ENCODE measurements at places on chromosomes 13 and 19.

DNA sequence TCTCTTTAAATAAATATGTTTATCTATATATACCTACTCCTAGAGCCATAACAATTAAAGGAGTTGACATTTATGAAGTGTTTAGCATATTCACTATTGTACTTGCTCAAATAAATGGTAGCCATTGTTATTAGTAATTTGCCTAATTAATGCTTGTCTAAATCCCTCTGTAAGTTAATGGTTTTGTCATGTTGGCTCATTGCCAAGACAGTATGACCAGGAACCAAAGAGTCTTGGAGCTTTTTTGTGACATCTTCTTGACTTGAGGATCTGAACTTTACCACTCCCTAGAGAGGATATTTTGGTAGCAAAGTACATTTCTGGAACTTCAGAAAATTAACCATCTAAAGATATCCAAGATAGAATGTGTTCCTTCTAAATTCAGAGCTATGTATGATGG, 15.5 kb downstream of the FRY start:
- no peak for DNase-seq

DNA sequence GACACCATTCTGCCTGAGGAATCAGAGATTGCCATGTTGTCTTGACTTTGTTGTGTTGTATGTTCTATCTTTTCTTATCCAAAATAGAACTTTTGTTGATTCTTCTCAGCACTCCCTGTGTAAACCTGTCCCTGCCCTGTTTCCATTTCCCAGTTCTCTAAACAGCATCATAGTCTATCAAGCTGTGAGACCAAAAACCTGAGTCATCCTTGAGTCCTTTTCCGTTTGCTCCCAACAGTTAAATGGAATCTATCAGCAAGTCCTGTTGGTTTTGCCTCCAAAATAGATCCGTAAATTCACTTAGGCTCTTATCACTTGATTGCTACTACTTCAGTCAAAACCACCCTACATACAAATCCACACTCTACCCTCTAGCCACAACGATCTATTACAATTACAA, 667.1 kb downstream of the PCDH9 start:
- DNase-seq: no peak

DNA sequence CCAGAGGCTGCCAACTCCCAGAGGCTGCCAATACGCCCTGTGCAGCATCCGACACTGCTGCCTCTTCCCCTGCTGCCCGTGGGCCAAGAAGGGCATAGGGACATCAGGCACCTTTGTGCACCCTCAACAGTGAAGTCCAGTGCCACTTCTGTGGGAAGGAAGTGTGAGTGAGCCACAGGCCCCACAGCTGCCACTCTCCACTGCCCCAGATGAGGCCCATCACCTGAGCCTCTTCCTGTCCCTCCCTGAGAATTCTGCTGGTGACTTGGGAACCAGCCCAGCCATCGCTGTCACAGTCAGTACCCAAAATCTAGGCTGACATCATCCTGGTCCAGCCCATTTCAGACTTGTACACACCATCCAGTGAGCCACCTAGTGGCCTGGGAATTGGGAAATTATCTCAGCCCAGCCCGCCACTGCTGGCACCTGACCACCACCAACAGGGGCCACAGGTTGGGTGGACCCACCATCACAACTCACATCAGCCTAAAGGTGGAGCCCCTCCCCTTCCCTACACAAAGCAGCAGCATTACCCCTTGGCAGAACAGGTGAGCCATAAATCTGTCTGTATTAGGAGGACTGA, 733.9 kb upstream of the KLHL1 start:
- DNase-seq: no peak

DNA sequence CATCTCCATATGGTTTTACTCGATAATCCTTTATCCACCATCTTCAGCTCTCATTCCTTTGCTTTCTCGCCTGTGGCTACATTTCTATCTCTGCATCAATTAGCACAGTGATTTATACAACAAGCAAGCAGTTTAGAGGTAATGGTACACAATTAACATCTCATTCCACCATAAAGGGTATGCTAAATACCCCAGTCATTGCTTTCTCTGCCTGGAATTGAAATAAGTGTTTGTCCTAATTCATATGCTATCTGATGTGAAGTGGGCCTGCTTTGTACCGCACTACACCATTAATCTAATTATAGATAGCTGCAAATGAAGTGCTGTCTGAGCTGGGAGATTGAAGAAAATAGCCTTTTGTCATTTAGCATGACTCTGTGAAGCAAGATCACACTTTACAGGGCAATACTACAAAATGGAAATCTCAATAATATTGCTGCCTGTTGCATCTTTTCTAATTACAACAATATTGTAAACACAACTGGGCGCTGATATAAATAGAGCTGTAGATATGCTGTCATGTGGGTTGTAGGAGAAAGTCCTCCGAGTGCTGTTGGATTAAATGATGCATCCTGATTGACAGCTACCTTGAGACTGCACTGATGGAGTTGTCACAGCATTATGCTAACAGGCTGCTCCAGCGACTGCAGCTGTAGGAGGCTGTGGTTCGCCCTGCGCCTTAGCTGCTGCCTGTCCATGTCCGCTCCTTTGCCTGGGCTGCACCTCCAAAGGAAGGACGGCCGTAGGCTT, 78.2 kb downstream of the GGACT start:
- no peak for DNase-seq

DNA sequence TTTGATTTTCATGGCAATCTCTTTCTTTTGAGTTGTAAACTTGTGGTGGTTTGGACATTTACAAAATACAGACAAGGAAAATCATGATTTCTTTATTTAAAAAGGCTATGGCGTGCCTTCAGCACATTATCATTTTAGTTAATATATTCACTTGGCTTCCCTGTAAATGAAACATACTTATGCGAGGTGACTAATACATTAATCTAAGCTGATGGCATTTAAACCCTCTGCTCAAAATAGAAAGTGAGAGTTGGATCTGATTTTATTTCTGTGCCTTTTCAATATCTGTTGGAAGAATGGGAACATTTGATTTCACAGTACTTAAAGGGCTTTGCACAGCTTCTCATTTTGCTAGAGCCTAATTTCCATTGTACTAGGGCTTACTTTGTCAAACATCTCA, 289.8 kb downstream of the MTUS2 start:
- DNase-seq: no peak

DNA sequence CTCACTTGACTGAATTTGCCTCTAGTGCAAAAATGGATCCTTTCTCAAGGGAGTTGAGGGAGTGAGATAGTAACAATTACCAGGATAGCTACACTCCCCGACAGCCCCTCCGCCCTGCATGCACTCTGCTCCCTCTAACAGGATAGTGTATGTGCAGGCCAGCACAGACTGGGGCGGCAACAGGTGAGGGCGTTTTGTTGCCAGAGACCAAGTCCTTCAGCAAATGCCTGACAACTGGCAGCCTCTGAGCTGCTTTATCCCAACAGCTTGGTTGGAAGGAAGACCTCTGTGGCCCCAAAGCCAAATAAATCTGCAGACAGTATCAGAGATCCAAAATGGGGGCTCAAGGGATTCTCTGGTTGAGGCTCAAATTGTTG, 86.6 kb downstream of the SLC7A1 start:
- DNase-seq: no peak

DNA sequence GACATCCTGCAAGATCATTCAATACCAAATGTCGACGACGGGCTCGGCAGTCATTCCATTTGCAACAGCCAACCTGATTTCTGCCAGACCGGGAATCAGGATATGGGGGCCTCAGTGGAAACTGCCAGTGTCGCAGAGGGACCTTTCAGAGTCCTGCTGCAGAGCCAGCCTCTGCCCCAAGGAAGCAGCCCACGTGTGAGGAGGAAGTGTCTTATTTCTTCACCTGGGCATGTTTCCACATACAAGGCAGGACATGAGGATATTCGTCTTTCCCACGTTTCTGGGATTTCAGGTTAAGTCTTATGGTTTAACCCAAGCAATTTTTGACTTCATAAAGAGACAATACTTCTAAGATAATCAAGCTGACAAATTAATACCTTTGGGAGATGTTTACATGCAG, 69.9 kb downstream of the ABCC4 start:
- no peak for DNase-seq

DNA sequence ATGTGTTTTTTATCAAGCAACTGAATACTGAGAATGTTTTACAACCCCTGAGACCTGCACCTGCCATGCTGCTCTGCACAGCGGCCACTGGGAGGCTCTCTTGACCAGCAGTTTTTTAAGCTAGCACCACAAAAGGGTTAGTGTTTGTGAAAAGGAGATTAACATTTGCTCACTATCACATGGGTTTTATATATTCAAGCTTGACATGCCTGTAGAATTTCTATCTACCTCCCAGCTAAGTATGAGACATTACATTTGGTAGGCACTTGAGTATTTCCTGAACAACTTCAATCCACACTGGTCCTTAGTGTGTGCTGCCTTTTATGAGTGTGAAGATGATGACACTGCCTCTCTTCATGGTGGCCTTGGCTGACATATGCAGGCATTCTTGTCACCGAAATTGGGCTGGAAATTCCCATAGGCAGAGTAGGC, 1238.9 kb downstream of the UQCRFS1 start:
- no peak for DNase-seq

- peak; percentile 74 for DNase-seq
Measured at GRCh38 chr19:45640849-45641273, 1.7 kb upstream of the EML2 start.

- no peak for DNase-seq
Measured at GRCh38 chr13:75478659-75479058, 3.3 kb downstream of the TBC1D4 start.

DNA sequence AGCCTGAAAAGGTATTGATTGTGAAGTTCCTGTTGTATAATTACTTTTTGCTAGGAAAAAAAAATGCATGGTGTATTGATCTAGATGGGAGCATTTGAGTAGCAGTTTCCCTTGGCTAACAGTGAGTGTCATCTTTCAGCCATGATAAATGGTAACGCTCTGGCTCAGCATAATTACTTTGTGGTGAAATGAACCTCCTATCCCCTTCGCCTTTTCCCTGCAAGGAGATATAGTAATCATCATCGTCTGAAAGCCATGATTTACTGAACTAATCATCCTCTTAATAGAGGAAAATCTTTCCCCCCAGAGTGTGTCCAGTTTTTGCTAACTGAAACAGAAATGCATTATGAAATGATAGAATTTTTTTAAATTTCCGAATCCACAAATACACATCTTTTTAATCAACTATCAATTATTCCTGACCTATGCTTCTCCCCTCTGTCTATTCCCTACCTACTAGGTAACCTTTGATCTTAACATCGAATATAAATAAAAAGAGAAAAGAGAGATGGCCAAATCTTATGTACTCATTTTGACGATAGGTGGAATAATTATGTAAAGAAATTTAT, 88.7 kb downstream of the MAB21L1 start:
- no peak for DNase-seq

GRCh38 chr13:23322353-23323336, 110.9 kb downstream of the SACS start:
- DNase-seq: peak; percentile 4

GRCh38 chr13:93226623-93227279, at the start of gene GPC6:
TSS of gene GPC6 (plus strand) at chr13:93226807.
- DNase-seq: no peak

GRCh38 chr19:20558571-20558970, 7.0 kb downstream of the ZNF737 start:
- DNase-seq: no peak

DNA sequence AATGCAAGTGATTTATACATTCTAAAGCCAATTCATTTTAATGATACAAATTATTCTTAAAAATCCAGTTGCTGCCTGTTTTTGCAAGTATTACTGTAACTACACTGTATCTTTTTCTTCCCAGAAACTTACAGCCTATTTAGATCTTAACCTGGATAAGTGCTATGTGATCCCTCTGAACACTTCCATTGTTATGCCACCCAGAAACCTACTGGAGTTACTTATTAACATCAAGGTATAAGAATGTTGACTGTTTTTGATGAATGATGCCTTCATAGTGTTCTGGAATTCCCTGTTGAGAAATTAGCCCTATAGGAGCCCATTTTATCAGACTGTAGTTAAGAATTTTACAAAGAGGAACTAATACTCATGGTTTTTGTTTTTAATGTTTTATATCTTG, 25.0 kb downstream of the ITM2B start:
- DNase-seq: no peak

DNA sequence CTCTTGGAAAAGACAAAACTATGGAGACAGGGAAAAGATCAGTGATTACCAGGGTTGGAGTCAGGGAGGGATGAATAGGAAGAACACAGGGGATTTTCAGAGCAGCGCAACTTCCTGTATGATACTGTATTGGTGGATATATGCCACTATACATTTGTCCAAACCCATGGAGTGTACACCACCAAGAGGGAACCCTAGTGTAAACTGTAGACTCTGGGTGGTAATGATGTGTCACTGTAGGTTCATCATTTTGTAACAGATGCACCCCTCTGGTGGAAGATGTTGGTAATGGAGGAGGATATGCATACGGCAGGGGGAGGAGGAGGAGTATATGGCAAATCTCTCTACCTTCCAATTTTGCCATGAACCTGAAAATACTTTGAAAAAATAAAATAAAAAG, 68.1 kb downstream of the UFM1 start:
- no peak for DNase-seq

DNA sequence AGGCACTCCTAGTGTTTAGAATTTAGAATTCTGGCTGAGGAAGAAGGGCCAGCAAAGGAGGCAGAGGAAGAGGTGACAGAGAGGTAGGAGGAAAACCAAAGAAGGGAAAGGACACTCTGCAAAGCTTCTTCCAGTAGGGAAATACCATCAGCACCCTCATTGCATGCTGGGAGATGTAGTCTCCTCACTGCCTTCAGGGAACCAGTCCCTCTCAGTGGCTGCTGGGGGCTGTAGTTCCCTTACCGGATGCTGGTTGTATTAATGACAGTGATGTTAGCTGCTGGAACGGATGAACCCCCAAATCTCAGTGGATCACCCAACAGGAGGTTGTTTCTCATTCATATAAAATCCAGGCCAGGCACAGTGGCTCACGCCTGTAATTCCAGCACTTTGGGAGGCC, 10.1 kb downstream of the GRIN2D start:
- peak; percentile 44 for DNase-seq

GRCh38 chr19:3514930-3515329, 8.8 kb downstream of the FZR1 start:
- no peak for DNase-seq

- peak; percentile 22 for DNase-seq
Measured at GRCh38 chr13:102399791-102400674, 1.8 kb downstream of the FGF14 start.

DNA sequence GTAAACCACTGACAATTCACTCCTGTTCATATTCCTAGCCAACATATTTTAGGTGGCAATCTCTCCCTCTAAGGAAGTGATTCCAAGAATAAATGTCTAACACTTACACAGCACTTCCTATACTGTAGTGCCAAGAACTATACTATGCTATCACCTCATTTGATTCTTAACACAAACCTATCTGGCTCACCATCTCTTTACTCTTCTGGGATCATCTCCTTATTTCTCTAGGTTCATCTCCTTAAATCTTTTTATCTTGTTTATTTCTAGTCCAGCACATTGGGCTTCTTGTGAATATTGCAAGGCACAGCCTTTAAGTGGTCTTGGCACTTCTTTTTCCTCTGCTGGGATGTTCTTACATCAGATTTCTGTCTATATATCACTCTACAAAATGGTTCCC, 366.3 kb downstream of the SLITRK6 start:
- no peak for DNase-seq

- no peak for DNase-seq
Measured at GRCh38 chr13:103557878-103558277, 491.7 kb upstream of the SLC10A2 start.

- DNase-seq: no peak
Measured at GRCh38 chr13:68199271-68199670, 969.1 kb upstream of the PCDH9 start.

- DNase-seq: no peak
Measured at GRCh38 chr13:74768521-74769085, 634.4 kb upstream of the KLF12 start.

Data from stimulated activated CD4-positive, alpha-beta T cell treated with anti-CD3 and anti-CD28 coated beads, Interleukin-2, amount 100 ng/mL, for 24 hours (primary cell).